ENCODE measurements at places on chromosomes 1 and 21. TPM values are rescaled to one million over a fixed set of nuclear protein-coding genes. Genes with fewer than 3 reads are reported as not detected.

- DNase-seq, result peak; percentile 64
Observed at GRCh38 chr1:24724345-24725208, 20.7 kb upstream of the CLIC4 start.

DNA sequence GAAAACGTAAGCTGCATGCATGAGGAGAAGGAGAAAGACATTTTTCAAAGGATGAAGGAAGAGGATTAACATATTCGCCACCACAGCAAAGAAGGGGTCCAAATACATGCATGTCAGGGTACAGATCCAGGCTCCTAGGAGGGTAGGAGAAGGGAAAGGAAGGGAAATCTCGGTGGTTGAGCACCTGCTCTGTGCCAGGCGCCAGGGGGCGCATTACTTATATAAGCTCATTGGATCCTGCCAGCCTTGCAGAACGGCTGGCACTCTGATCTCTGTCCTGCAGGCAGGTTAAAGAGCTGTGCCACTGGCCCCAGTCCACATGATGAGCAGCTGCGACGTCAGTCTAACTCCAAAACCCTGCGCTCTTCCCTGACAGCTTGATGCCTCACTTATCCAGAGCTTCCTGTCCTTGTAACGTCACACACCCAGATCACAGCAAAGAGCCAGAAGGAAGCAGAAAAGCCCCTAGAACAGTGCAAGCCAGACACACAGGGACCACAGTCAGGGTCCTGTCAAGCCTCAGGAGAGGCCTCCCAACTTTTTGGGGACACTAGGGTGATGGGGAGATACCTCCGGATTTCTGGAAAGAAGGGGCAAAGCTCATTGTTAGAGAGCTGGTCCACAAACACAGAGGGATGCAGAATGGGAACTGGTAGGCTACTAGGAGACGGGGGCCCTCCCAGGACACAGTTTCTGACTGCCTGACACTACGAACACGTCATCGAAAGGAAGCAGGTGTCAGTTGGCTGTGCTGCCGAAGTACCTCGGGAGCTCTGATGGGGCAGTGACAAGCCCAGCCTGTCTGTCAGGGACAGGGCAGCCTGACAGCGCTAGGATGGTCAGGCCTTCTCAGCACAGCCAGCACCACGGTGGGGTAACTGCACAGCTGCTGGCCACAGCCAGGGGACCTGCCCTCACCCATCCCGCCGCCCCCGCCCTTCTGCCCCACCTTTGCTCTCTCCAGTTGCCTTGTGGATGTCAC, 99.1 kb downstream of the BEND5 start:
- peak; percentile 50 for DNase-seq

- DNase-seq, result no peak
Observed at GRCh38 chr1:32806910-32807523, 10.1 kb downstream of the YARS1 start.

- DNase-seq, result no peak
Observed at GRCh38 chr1:36851595-36851994, 182.7 kb downstream of the GRIK3 start.

GRCh38 chr1:162629651-162630050, 2.6 kb upstream of the DDR2 start:
- no peak for DNase-seq

DNA sequence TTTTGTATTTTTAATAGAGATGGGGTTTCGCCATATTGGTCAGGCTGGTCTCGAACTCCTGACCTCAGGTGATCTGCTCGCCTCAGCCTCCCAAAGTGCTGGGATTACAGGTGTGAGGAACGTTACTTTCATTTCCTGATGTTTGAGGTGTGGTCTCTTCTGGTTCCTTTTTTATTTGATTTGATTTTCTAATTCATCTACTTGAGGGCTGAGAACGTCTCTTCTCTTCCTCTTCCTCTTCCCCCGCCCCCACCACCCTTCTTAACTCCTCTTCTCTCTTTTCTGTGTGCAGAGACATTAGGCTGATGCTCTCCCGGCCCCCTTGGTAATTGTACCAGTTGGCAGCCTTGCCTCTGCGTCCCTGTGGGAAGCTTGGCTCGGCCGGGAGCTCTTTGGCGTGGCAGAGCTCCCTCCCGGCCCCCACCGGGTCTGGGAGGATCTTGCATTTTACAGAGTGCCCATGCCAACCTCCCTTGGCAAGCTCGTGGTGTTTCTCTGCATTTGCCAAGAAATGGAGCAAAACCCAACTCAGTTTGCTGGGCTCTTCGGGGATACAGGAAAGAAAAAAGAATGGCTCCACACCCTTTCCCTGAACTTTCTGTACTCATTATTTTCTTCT, 19.9 kb downstream of the CRYAA start:
- DNase-seq, result no peak

PTPN22 gene
- not detected for total RNA-seq

AHCYL1 gene
- total RNA-seq, result 66.8 TPM

YOD1 gene
- total RNA-seq, result 31.9 TPM

BEST4 gene
- not detected for total RNA-seq

DDR2 gene
- total RNA-seq, result 0.77 TPM

BRINP3 gene
- 0.25 TPM for total RNA-seq

TRPM2 gene
- total RNA-seq, result 5.7 TPM

PCBP3 gene
- total RNA-seq, result 24.2 TPM

LHX8 gene
- not detected for total RNA-seq

PLD5 gene
- total RNA-seq, result not detected

KCNQ4 gene
- total RNA-seq, result 0.74 TPM

Data from NCI-H460 (cell line).